Activated CD4-positive, alpha-beta T cell treated with anti-CD3 and anti-CD28 coated beads, Interleukin-2, amount 50 U/mL, for 4 hours (primary cell): ENCODE measurements at places on chromosomes 6 and 20.

GRCh38 chr20:18101125-18101810, 36.4 kb upstream of the KAT14 start:
- DNase-seq = no peak

- no peak for DNase-seq
These were observed 161.5 kb downstream of the HIVEP2 start for GRCh38 chr6:142783499-142783898.

GRCh38 chr6:156832669-156833068, 55.5 kb downstream of the ARID1B start:
- DNase-seq = no peak

GRCh38 chr20:59866338-59866737, 67.1 kb downstream of the SYCP2 start:
- DNase-seq = no peak

DNA sequence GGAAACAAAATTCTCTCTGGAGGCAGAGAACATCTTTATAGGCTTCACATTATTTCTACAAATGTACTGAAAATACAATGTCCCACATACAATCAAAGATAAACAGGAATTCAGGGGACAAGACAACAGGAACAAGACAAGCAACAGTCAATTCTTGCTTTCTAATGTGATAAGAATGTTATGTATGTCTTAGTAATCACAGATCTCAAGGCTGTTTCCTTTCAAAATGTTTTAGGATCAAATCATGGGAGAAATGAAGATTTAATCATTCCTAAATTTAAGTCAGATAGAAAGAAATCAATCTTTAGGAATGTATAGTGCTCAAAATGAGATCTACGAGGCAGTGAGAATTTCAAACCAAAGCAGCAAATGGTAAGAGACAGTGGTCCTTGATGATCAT, 32.1 kb downstream of the NEDD9 start:
- no peak for DNase-seq

DNA sequence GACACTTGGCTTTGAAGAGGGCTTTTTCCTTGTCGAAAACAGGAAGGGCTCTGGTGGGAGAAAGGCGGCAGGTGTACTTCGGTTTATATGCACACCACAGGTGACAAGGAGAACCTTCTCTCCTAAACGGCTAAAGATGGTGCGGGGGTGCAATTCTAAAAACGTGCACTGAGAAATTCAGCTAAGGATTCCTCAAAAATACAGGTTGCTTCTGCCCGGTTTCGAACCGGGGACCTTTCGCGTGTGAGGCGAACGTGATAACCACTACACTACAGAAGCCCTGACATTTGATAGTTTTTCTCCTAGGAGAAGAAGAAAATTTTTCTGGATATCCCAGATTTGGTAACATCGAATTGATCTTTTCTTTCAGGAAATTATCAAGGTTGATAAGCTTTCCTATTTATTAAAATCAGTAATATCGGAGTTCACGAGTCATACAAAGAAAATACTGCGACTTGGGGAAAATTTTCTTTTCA, 32.0 kb downstream of the POM121L2 start:
- no peak for DNase-seq

DNA sequence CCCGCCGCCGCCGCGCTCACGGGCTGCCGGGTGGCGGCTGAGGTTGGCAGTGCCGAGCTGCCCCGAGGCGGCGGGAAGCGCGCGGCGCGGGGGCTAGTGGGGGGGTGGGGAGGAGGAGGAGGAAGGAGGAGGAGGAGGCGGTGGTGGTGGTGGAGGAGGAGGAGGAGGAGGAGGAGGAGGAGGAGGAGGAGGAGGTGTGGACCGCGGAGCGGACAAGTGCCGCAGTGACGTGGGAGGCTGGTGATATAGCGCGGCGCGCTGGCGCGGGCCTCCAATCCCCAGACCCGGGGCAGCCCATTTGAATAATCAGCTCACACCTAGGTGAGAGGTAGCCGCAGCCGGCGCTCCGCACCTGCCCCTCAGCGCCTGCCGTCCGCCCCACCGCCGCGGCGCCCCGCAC, at the start of gene FOXA2:
TSS of gene FOXA2 (minus strand) at position 51 of the 400 bp plus-strand sequence. CDS start 294 bp downstream, outside the sequence.
- DNase-seq = no peak

GRCh38 chr6:146300521-146300920, 243.1 kb upstream of the RAB32 start:
- no peak for DNase-seq

DNA sequence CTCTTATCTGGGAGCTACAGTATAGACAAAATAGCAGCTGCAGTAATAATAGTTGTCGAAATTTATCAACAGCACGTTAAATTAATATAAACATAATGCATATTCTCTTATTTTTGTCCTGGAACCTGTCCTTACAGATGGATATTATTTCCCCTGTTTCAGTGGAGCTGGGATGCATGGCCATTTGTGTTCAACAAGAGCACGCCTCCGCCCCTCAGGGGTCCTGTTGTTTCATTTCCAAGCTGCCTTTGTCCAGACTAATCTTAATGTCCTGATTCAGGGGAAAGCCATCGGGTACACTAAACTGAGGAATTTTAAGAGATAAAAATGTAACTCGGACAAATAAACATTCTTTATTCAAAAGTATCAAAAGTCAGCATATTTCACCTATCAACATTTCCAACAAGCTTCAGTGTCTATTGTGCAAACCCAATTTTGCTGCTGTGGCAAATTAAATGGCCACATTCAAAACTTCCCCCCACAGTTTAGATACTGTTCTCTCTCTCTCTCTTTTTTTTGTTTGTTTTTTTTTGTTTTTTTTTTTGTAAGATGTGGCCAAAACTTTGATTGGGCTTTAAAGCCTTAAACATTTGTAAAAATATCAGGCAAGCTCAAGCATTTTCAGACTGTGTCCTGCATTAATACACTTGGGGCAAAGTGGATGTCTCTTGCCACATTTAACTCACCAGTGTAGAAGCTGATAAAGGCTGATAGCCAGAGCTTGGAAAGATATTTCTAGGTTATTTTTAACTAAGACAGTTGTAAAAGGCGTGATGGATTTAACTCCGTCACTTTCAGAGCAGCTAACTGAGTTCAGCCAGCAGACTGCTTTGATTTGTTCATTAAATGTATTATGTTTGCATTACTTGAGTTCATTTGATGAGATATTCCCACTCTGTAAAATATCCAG, 112.5 kb upstream of the QKI start:
- no peak for DNase-seq

DNA sequence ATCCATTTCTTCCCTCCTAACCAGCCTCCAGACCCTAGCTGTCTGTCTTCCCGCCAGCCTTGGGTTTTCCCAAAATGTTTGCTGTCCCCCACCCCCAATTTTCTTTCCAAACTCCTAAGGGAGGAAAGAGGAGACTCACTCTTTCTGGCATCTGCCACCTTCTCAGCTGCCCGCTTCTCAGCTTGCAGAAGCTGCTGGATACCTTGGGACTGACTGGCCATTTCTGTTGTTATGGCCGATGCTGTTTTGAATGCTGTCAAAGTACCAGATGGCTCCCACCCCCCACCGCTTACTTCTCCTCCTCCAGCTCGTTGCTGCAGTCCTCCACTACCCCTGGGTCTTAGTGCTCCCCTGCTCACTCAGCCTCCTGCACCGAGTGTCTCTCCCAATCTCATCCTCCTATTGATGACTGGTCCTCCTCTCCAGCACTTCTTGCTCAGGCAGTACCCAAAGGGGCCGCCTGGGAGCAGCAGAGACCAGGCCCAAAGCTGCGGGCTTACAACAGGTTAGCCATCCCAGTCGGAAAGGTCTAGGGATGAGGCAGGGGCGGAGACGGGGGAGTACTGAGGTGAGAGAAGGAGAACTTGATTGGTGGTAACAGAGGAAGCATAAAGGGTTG, at the start of gene ATP6V1G2:
TSS of gene ATP6V1G2 (minus strand) at position 270 of the 619 bp plus-strand sequence. CDS start at position 221, 49 bp downstream.
- DNase-seq = peak; percentile 81

- DNase-seq = no peak
These were observed 4.8 kb upstream of the STX16 start for GRCh38 chr20:58646257-58646656.

DNA sequence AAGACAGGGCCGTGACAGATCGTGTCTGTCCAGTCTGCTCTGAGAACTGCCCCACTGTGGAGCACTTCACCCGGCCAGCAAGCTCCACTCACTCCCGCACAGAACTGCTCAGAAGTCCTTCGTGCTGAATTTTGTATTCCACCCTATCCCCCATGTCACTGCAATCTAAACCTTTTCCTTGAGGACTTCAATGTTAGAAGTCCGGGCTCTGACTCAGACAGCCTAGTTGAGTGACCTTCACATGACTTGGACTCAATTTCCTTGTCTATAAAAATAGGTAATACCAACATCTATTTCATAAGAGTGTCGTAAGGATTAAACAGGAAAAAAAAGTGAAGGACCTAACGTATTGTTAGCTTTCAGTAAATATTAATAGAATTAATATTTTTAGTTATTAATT, 161.6 kb downstream of the QRSL1 start:
- DNase-seq = no peak

GRCh38 chr6:25218346-25218745, 60.8 kb upstream of the CARMIL1 start:
- no peak for DNase-seq

DNA sequence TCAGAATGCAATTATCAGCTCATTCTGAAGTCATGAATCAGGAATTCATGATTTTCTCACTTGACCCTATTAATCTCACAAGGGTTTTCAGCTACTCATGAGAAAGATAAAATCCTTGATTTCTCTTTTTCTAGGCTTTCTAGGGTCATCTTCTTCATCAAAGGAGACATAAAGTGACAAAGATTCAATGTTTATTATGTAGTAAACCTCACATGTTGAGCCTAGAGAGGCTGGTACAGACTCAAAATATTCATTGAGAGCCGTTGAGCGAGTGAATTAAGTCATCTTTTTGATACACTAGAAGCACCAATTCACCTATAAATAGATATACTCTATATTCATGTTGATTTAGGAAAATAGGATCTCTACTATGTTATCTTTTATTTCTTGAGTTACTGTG, 104.8 kb upstream of the TRAF3IP2 start:
- no peak for DNase-seq

DNA sequence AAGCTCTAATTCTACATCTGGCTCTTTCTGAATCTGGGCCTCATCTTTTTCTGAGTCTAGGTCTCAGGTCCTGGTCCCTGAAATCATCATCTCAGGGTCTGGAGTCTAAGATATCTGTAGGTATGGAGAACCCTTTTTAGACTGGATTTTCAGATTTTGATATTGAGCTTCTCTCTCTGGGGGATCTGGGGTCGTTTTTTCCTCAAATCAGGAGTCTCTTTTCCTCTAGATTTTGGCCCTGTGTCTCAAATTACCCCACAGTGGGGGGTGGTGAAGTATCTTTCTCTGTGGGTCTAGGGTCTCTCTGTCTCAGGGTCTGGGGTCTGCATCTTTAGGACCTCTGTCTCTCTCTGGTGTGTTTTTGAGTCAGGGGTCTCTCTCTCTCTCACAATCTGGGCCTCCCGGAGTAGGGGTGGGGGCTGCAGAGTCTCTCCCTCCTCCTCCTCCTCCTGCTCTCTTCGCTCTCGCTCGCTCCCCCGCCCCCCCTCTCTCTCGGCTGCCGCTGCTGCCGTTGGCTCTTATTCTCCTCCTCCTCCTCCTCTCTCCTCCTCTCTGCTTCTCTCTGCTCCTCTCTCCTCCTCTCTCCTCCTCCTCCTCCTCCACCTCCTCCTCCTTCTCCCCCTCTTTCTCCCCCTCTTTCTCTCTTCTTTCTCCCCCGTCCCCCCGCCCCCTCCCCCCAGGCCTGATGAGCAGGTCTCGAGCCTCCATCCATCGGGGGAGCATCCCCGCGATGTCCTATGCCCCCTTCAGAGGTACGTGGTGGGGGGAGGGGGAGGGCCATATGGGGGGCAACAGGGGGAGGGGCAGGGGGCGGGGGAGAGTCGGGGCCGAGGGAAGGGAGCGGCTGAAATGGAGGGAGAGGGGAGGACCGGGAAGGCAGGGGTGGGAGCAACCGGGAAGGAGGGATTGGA, at the start of gene SYNGAP1:
TSS of gene SYNGAP1 (plus strand) at position 486 of the 911 bp plus-strand sequence. CDS start at position 686, 200 bp downstream.
- DNase-seq = peak; percentile 46

GRCh38 chr6:72824833-72825232, 203.0 kb downstream of the KCNQ5 start:
- DNase-seq = no peak

DNA sequence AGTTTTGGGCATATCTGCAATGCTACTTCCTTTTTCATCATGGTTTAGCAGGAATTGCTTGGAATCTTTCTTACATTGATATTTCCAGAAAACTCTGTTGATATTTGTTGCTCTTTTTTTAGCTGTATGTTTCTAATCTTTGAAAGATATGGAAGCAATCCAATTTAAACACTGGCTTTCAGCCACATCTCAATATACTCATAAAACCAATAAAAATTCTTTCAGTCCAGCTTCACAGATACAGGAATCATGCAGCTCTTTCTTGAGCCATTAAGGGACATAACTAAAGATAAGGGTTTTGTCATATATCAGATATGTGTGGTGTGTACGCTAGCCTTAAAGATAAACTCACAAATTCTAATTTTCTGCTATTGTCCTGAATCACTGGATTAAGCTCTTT, 47.4 kb downstream of the PKIB start:
- DNase-seq = no peak

DNA sequence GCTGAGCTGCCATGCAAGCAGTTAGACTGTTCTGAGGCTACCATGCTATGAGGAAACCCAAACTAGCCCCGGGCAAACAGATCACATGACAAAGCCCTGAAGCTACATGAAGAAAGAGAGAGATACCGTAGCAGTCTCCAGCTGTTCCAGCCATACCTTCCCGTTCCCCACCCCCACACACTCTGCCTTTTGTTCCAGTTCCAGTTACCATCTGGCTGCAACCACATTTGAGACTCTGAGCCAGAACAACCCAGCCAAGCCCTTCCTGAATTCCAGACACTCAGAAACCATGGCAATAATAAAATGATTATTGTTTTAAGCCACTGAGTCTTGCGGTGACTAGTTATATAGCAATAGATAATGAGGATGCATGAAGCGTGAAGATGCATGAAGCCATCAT, 28.3 kb downstream of the RIN2 start:
- no peak for DNase-seq

- no peak for DNase-seq
These were observed 3.3 kb upstream of the TAAR5 start for GRCh38 chr6:132592855-132593254.

- DNase-seq = no peak
These were observed 195.8 kb downstream of the ZFAND3 start for GRCh38 chr6:38015341-38015740.

- no peak for DNase-seq
These were observed 81.7 kb upstream of the CD83 start for GRCh38 chr6:14035874-14036273.

DNA sequence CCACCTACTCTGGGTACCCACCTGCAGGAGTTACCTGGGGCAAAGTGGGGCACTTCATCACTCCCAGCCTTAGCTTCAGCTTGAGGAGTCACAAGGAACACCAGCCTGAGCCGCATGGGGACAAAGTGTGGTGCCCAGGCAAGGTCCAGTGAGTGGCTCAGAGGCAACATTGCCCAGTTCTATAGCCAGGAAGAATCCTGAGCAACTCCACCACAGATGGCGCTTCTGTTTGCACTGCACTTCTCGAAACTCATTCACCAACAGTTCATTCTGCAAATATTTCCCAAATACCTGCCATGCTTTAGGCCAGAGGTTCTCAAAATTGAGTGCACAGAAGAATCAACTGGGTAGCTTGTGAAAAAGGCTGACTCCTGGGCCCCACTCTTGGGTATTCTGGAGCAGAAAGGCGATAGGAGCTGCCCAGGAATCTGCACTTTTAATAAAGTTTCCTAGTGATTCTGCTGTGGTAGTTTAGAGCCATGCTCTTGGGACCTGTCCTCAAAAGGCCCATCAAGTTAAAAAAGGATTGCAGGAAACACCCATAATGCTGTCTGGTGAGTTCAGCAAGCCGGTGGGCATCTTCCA, 83.1 kb downstream of the VEGFA start:
- no peak for DNase-seq

- no peak for DNase-seq
These were observed 19.2 kb upstream of the LMBRD1 start for GRCh38 chr6:69816026-69816425.

GRCh38 chr20:25015986-25016385, 23.4 kb upstream of the APMAP start:
- no peak for DNase-seq

GRCh38 chr20:25188218-25188617, 7.3 kb upstream of the ENTPD6 start:
- DNase-seq = no peak
